ENCODE measurements at places on chromosomes 5 and 9.

- DNase-seq, result no peak
Measured at GRCh38 chr5:133930813-133931090, 37.7 kb downstream of the C5orf15 start.

DNA sequence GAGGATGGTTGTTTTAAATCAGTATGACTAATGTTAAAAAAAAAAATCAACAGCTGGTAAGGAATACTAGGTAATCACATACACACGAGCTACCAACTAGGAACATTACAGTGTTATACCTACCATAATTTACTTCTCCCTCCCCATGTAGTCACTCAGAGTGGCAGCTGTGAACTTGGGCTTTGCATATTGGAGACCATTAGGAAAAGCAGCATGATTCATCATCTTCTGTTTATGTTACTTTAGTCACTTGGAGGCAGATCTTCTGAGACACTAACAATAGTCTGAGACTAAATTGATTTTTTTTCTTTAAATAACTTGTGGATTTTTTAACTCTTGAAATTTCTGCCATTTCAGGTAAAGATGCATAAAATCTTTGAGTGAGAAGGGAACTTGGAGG is 141.5 kb upstream of the NR4A3 start:
- no peak for DNase-seq

GRCh38 chr9:137744632-137745183 is 125.9 kb downstream of the EHMT1 start:
- no peak for DNase-seq

DNA sequence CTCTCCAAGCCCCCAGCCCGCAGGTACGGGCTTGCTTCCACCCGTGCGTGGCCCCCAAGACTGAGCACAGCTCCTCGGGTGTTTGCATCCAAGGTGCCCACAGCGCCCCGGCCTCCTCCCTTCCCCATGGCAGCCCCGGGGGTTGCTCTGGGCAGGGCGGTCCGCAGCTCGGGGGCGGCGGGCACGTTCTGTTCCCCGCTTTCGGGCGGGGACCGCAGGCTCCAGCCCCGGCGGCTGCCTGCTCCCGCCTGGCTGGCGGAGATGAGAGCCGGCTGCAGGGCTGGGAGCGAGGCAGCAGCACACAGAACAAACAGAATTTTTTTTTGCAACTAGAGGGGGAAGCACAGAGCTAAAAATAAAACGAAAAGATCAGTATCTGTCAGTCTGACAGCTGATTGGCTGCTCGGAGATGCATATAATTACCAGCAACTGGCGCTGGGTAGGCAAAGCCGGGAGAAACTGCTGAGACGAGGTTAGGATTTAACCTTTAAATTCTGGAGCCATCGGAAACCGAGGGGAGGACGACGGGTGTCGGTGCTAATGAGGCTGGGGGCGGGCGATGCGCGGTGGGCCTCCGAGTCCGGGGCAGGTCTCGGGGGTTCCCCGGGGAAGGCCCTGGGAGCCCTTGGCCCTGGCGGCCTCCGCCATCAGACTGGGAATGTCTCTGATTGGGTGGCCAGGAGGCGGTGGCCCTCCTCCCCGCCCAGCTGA is 142.7 kb upstream of the IER5L start:
- DNase-seq, result peak; percentile 23

- no peak for DNase-seq
Measured at GRCh38 chr5:16390825-16391224, 74.8 kb downstream of the ZNF622 start.

DNA sequence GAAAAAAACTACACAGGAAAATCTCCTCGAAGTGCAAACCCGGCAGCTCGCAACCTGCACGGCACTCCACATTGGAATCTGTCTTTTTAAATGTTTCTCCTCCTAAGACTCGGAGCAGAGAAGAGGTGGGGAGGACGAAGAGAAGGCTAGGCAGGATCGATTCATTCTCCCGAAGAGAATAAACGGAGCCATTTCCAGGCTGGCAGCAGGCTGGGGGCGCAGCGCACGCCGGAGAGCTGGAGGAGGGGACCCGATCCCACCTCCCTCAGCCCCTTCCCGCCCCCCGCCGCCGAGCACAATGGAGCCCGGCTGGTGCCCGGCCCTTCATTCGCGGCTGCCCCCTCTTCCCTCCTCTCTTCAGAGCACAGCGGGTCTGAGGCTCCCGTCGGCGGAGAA is 628 bp downstream of the HOMER1 start:
- DNase-seq, result no peak

DNA sequence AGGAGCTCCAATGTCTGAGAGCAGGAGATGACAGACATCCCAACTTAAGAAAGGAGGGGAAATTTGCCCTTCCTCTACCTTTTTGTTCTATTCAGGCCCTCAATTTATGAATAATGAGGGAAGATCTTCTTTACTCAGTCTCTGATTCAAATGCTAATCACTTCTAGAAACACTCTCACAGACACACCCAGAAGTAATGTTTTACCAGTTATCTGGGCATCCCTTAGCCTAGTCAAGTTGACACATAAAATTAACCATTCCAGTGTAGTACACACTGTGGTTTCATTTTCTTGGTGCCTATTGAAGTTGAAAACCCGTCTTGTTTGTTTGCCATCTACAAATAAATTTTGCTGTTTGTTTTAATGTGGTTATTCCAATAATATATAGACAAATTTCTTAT is 167.6 kb downstream of the PCSK1 start:
- DNase-seq, result no peak

GRCh38 chr5:187042-187431 is 4.3 kb upstream of the LRRC14B start:
- DNase-seq, result no peak

GRCh38 chr5:116216246-116216645 is 131.4 kb downstream of the COMMD10 start:
- no peak for DNase-seq

- DNase-seq, result no peak
Measured at GRCh38 chr9:132931178-132931735, 13.2 kb downstream of the TSC1 start.

GRCh38 chr5:37727238-37727637 is 112.6 kb downstream of the GDNF start:
- DNase-seq, result no peak

DNA sequence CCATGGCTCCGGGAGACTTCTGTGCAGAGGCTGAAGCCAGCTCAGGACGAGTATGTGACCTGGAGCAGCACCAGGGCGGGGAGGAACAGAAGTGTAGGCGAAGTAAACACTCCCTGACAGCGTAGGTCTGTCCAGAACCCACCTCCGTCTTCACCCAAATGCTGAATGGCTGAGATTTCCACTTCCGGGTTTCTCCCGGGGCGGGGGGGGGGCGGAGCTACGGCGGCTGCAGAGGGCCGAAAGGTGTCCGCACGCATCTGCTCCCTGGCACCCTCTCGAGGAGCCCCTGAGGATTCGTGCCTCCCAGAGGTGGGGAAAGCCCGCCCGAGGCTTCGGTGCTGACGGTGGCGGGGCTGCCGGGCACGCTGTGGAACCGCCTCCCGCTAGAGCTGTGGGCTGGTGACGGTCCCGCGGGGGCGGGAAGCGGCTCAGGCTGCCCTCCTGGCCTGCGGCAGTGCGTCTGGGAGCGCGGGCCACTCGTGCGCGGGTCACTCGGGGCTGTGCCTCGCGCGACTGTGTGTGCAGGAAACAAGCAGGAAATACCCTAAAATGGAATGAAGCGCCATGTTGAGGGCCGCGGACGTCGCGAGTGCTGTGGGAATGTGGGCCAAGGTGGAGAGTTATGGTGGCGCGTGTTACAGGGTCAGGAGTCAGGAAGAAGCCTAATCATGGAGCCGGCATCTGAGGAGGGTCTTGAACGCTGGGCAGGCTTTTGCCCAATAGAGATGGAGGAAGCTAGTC is 1425.4 kb downstream of the FOXD4L5 start:
- no peak for DNase-seq

GRCh38 chr9:112020680-112021596 is 124.3 kb downstream of the UGCG start:
- no peak for DNase-seq

- no peak for DNase-seq
Measured at GRCh38 chr9:5178126-5178805, 7.2 kb downstream of the INSL6 start.

- no peak for DNase-seq
Measured at GRCh38 chr9:94026816-94027215, 57.4 kb upstream of the PTPDC1 start.

DNA sequence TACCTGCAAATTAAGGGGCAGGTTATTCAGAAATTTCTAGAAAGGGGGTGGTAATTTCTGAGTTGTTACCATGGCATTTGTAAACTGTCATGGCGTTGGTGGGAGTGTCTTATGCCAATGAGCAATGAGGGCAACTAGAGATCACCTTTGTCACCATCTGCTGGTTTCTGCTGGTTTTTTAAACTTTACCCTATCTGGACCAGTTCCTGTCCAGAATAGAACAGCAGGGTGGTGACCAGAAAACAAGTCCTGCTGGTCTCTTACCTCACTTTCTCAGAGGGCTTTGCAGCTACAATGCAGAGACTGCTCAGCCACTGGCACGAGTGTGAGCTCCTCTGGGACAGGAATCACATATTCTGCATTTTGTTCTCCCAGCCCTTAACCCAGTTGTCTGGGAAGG is 51.4 kb downstream of the FAM114A2 start:
- DNase-seq, result no peak

GRCh38 chr5:122653087-122654017 is 121.5 kb upstream of the SNX2 start:
- DNase-seq, result no peak

GRCh38 chr5:131068893-131069643 is 96.0 kb downstream of the HINT1 start:
- peak; percentile 20 for DNase-seq

DNA sequence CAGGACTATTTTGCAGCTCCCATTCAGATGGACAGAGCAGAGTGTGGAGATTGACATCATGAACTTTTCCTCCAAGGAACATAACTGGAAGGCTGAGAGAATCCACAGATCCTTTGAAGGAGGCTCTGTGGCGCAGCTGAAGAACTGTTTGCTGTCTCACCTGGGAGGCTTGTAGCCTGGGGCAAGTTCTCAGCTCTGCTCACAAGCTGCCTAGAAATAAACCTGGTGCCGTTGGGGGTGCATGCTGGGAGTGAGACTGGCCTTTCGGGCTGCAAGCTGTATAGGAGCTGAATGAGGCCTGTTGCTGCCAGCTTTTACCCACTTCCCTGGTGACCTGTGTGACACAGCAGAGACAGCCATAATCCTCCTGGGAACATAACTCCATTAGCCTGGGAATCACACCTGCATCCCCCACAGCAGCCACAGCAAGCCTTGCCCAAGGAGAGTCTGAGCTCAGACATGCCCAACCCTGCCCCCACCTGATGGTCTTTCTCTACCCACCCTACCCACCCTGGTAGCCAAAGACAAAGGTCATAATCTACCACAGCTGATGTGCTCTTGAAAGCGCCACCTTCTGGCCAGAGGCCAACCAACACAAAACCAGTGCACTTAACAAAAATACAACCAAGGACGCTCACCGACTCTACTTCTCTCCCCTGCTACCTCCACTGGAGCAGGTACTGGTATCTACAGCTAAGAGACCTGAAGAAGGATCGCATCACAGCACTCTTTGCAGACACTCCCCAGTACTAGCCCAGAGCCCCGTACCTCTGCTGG is 205.1 kb upstream of the MRPS30 start:
- DNase-seq, result no peak

- no peak for DNase-seq
Measured at GRCh38 chr5:72400950-72401349, 80.8 kb downstream of the PTCD2 start.

DNA sequence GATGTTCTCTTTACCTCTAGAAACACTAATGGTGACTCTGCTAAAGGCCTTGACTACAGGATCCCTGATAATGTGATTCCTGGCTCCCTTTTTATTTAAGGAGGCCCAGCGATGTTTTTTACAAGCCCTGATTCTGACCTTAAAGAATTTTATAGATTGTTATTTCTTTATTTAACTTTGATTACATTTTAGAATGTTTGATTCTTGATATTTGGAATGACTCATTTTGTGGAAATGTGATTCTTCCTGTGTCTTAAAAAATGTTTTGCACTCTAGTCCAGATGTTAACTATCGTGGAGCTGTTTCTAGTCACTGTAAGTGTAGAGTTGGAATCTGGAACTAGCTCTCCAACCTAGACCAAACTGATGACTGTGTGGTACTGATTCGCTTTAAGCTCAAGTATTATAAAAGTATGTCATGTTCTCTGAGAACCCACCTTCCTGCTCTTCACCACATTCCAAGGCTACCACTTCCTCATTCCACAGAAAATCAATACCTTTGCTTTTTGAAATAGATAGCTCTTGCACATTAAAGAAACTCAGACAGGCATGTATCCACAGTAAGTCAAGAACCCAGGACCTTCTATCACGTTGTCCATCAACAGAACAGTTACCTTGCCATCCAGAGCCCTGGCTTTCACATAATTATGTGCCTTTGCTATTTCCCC is 65.2 kb downstream of the JMY start:
- no peak for DNase-seq

- no peak for DNase-seq
Measured at GRCh38 chr5:94388773-94389514, 229.5 kb downstream of the KIAA0825 start.

DNA sequence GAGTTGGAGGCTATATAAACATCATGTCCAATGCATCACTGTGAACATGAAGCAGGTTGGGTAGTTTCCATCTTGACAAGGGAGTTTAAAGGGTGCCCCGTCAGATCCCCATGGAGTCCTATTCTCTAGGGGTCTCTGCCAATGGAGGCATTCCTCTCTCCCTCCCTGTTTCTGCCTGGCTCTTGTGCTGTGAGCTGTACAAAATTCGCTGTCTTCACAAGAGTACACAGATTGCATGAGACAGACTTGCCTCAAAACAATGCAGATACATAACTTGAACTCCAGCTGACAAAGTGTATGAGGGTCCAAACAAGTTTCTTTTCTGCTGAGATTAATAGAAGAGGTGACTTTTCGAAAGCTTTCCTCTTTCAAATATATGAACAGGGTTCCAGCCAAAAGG is 165.2 kb downstream of the SPOCK1 start:
- no peak for DNase-seq

GRCh38 chr5:6775571-6775970 is 62.3 kb downstream of the TENT4A start:
- DNase-seq, result no peak

DNA sequence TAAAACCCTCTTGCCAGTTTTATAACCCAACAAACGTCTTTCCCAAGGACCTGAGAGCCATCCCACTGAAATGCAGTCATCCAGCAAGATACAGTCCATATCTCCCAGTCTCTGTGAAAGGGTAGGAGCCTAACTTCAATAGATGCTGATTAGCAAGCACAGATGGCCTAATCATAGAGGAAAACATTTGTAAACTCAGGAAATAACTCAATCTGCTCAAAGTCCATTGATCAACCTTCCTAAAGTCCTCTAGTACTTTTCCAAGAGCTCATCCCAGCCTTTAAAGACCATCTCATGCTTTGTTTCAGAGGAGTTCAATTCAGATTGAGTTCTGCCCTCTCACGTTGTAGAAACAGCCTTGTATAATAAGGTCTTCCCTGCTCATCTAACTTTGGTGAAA is 324.2 kb downstream of the MRPS30 start:
- DNase-seq, result no peak

GRCh38 chr5:92003806-92004205 is 620.7 kb upstream of the ARRDC3 start:
- DNase-seq, result no peak

GRCh38 chr5:142807372-142807911 is 37.3 kb downstream of the ARHGAP26 start:
- DNase-seq, result no peak

- DNase-seq, result no peak
Measured at GRCh38 chr9:17462869-17463464, 115.9 kb upstream of the SH3GL2 start.

GRCh38 chr5:78546276-78546996 is 102.1 kb downstream of the LHFPL2 start:
- DNase-seq, result no peak

GRCh38 chr9:23740531-23740930 is 85.5 kb downstream of the ELAVL2 start:
- DNase-seq, result no peak

- no peak for DNase-seq
Measured at GRCh38 chr5:149666212-149666852, 63.8 kb upstream of the PPARGC1B start.

Measured in stimulated activated CD4-positive, alpha-beta T cell treated with anti-CD3 and anti-CD28 coated beads, Interleukin-12 subunit alpha, Interleukin-12 subunit beta, amount 100 ng/mL, for 4 hours (primary cell).